ENCODE measurements at places on chromosomes 11 and 22.

- DNase-seq = no peak
Observed at GRCh38 chr11:121367001-121367843, 74.7 kb downstream of the SC5D start.

DNA sequence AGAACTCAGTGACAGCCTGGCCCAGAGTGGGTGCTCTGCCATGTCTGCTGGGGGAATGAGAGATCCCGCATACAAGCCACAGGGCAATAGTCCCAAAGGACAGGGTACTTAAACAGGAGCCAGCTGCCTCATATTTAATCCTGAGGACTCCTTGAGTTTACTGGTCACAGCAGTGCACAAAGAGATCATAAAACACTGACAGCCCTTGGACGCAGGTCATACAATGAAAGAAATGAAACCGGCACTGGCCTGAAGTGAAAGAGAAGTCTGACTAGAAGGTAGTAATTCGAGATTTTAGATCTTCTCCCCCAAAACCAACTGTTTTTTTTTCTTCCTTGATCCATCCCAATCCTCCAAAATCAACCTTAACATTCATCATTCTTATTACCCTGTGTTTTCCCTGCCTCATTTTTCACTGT, 299.8 kb upstream of the SYN3 start:
- DNase-seq = no peak

DNA sequence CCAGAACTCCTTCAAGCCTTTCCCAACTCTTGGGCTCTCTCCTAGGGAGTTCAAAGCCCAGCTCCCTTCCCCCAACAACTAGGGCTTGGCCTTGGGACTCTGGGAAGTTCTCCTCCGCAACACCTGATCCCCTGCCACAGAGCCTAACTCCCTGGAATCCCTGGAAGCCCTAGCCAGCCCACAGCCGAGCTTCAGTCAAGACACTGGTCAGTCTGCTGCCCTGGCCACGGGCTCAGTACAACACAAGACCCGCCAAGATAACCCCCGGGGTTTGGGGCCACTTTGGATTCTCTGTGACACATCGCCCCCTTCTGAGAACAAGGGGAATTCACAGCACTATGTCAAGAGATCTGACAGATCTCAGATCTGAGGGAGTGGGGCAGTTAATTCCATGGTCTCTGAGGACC, 58.3 kb downstream of the SLC22A12 start:
- DNase-seq = no peak

GRCh38 chr22:48389916-48390315, 1437.8 kb downstream of the BRD1 start:
- DNase-seq = no peak

- DNase-seq = no peak
Observed at GRCh38 chr11:112885744-112886433, 75.3 kb upstream of the NCAM1 start.

- DNase-seq = no peak
Observed at GRCh38 chr11:69962152-69962551, 116.0 kb upstream of the ANO1 start.

DNA sequence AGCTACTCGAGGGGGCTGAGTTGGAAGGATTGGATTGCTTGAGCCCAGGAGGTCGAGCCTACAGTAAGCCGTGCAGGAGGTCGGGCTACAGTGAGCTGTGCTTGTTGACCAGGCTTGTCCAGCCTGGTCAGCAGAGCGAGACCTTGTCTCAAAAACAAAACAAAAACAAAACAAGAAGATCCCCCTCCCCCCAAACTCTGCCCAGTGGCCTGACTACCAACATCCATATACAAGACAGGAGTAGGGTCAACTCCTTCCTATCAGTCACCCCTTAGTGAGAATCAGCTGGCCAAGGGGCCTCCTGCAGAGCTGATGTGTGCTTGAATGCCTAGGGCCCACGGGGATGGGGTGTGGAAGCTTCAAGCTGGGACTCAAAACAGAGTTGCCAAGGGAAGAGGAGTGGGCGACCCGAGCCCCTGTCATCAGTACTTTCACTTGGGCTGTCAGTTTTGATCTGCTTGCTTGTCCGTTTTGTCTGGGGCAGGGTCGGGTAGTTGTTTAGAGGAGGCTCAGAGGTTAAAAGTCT, 942 bp upstream of the TSPAN18 start:
- DNase-seq = no peak

- DNase-seq = no peak
Observed at GRCh38 chr11:22199243-22199642, 6.4 kb downstream of the ANO5 start.

GRCh38 chr11:69092263-69092662, 43.5 kb downstream of the TPCN2 start:
- no peak for DNase-seq

DNA sequence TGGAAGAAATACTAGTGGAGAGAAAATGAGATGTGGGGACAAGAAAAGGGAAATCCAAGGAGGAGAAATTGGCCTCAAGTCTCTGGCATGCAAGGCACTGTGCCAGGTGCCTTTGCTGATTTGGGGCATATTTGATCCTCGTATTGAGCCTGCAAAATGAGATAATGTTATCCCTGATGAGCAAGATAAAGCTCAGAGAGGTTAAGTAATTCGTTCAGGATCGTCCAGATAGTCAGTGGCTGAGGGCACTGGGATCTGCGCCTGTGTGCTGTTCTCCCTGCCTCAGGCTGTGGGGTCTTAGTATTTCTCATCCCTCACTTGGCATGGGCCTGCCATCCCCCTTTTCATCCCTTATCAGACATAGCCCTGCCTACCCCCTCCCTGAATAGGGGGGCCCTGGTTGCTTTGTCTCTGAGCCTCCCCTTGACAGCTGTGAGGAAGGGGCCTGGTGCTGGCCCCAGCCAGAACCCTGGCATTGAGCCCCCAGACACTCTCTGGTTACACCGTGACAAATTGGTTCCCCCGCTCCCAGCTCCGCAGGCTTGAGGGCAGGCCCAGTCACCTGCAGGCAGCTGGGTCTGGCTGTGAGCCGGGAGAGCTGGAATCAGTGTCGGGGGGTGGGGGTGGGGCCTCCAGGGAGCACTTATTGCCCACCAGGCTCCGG, 85.7 kb downstream of the NECTIN1 start:
- no peak for DNase-seq

GRCh38 chr11:17343907-17344306, 7.7 kb upstream of the NCR3LG1 start:
- no peak for DNase-seq

- DNase-seq = no peak
Observed at GRCh38 chr11:59154610-59155009, 12.0 kb downstream of the FAM111A start.

DNA sequence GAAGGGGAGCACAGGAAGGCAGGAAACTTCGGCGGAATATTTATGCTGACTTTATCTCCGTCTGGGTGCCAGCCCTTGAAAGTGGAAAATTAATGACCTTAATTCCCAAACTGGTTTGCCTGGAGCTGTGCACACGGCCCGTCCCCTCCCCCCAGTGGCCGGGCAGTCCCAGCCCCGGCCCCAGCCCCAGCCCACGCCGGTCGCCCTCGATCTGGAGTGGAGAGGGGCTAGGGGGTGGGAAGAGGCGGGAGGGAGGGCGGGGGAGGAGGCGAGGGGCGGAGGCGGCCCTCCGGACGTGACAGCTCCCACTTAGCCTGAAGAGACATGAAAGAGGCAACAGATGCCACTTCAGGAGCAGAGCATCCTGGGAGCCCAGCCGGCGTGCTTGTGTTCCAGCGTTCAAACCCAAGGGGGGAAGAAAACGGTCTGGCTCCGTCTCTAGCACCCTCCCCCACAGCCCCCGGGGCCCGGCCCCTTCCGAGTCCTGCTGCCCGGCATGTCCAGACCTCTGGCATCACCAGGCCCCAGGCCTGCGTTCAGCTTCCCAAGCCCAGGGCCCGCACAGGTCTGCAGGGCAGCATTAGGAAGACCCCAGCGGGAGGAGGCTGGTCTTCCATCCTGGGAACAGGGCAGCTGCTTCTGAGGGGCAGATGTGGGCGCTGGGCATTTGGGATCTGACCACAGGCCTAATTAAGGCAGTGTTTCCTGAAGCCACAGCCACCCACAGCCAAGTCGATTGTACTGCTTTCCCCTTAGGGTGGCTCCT, 20.0 kb upstream of the LMO1 start:
- no peak for DNase-seq

DNA sequence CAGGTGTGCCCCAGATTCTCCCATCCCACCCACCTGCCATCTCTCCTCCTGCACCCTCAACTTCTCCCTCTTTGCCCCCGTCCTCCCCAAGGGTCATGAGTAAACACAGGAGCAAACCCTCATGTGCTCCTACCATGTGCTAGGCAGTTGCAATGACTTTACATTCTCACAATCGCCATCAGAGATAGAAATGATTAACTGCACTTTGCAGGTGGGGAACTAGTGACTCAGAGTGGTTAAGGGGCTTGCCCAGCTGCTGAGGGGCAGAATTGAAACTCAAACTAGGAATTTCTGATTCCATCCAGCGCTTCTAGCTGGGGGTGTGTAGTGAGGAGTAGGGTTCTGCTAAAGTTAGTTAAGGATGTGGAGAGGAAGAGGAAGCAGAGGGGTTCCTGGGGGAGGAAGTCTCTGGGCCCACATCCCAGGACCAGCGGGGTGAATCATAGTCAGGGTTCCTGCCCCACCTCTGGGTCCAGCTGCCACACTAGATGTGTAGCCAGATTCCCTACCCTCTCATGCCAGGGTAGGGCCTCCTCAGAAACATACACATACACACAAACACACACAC, 16.0 kb upstream of the PRG2 start:
- DNase-seq = no peak

DNA sequence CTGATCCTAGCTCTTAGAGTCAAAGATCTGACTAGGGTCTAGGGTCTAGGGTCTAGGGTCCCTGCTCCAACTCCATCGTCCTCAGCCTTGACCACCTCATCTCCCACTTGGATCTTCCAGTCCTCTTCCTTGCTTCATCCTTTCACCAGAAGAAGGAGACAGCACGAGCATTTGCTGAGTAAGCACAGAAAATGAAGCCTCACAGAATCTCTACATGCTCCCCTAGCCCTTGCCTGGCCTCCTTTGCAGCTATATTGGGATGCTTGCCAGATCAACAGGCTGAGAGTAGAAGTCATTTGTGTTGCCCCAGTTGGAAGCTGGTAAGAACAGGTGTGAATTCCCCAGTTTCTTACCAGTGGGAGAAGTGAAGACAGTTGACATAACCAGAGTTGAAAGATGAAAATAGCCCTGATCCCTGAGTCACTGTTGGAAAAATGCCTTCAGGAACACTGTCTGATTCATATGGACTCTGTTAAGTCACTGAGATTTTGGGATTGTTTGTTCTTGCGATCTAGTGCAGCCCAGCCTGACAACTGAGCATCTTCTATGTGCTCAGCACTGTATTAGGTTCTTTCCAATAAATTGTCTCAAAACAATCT, 552.5 kb downstream of the INSC start:
- no peak for DNase-seq

GRCh38 chr22:37351232-37351631, 68.9 kb downstream of the CYTH4 start:
- no peak for DNase-seq

DNA sequence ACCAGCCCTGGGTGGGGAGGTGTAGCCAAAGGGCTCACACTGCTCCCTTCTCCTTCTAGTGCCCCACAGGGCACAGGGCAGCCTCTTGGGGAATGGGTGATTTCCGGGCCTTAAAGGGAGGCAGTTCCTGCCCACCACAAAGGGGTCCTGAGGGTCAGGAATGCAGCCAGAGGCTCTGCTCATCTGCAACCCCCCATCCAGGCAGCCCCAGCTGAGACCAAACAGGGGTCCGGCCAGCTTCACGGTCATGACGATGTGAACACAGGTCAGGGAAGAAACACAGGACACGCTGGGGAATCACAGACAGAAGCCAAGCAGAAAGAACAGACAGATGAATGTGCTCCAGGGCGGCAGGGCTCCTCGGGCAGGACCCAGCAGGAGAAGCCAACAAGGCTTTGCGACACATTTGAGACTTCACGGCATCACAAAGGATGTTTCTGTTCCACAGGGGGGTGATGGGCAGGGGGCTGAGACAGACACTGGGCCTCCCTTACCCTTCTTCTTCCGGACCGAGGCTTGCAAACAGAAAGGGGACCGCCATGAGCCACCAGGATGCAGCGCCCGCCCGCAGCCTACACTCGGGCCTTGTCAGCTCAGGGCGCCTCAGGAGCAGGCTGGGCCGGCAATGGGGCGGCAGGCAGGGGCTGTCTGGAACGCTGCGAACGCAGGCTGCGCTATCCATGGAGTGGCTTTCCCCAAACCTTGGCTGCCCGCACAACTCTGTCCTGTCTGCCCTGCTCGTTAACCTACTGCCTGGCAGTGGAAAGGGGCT, 101.9 kb downstream of the CTTN start:
- no peak for DNase-seq

GRCh38 chr11:85440273-85440672, 186.9 kb downstream of the DLG2 start:
- no peak for DNase-seq

- no peak for DNase-seq
Observed at GRCh38 chr22:49570032-49570848, 257.4 kb downstream of the BRD1 start.

DNA sequence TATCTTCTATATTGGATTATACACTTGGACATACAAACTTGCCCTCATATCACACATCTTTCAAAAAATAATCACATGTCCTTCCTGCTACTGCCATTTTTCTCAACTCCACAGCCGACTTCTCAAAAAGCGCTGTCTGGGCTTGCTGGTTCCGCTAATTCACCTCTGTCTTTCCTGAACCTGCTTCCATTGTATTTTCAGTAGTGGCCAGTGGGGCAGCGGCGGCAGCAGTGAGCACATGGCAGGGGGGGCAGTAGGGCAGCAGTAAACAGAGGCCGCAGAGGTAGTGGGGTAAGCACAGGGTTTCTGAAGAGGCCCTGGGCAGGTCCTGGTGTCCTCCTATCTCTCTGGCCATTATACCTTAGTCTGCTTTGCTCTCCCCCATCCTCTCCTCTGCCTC, 126.3 kb downstream of the RRAS2 start:
- no peak for DNase-seq

- DNase-seq = no peak
Observed at GRCh38 chr11:29452146-29452545, 564.7 kb downstream of the KCNA4 start.

- DNase-seq = no peak
Observed at GRCh38 chr22:28962042-28962554, 78.7 kb downstream of the ZNRF3 start.

GRCh38 chr11:117424781-117425180, 97.1 kb downstream of the CEP164 start:
- DNase-seq = no peak

- no peak for DNase-seq
Observed at GRCh38 chr11:94550513-94550912, 6.8 kb downstream of the FUT4 start.

GRCh38 chr11:2768471-2769408, 68.9 kb upstream of the KCNQ1OT1 start:
- DNase-seq = no peak

GRCh38 chr11:76607431-76607830, 63.1 kb downstream of the LRRC32 start:
- no peak for DNase-seq

- DNase-seq = no peak
Observed at GRCh38 chr11:69923196-69923595, 104.0 kb upstream of the FGF3 start.

- no peak for DNase-seq
Observed at GRCh38 chr11:102254047-102254446, 63.2 kb upstream of the BIRC3 start.

- DNase-seq = no peak
Observed at GRCh38 chr11:107473792-107474191, 16.2 kb upstream of the CWF19L2 start.

GRCh38 chr11:130706572-130706971, 209.7 kb downstream of the SNX19 start:
- DNase-seq = no peak
